ENCODE measurements at places on chromosomes 4 and X.

DNA sequence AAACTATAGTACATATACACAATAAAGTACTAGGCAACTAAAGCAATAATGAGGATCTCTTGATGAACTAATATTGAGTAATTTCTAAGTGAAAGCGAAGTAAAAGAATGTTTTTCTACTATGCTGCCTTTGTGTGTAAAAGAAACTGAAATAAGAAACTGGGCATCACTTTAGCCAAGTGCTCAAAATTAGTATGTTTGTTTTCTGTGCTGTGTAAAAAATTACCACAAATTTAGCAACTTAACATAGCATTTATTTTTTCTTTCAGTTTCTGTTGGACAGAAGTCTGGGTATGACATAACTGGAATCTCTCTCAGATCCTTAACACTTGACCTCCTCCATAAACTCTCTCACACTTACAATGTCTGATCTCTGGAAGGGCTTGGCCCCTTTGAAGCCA is 687.1 kb upstream of the MAGEB2 start:
- DNase-seq, result no peak

DNA sequence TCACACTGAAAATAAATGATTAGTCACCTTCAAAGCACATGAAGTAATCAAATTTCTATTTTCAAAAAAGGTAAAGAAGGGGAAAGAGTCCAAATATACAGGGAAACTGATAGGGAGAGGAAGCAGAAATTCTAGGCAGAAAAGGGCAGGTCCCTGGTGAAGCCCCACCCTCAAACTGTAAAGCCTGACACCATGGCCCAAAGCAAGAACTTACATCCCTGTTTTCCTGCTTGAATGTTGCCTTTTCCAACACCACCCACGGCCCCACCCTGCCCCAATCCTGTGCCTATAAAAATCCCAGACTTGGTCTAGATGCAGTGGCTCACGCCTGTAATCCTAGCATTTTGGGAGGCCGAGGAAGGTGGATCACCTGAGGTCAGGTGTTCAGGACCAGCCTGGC is 361.8 kb downstream of the PPP3CA start:
- DNase-seq, result no peak

DNA sequence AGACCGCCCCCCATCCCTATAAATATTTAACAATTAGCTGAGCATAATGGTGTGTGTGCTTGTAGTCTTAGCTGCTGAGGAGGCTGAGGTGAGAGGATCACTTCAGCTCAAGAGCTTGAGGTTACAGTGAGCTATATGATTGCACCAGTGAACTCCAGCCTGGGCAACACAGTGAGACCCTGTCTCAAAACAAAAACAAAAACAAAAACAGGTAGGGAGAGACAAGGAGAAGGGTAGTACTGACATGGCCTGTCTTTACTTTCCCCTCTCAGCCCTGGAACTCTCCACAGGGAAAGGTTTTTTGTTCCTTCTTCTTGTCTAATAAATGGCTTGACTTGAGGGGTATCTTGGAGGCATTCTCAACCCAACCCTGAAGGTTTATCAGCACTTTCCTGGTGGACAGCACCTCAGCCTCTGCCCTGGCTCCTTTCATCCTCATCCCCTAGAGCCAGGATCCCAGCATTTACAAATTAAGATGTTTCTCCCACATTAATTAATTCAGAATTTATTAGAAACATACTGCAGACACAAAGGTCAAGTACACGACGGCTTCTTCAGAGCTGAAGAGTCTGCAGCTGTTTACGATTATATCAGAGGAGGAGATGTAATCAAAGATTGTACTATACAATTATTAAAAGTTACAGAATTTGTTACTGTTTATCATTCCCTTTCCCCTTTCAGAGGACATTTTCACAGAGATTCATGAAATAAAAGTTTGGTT is 131.8 kb downstream of the AFF1 start:
- no peak for DNase-seq

- no peak for DNase-seq
Observed at GRCh38 chr4:150316332-150317205, 238.3 kb downstream of the DCLK2 start.

GRCh38 chrX:72060196-72060920 is 71.4 kb downstream of the RTL5 start:
- no peak for DNase-seq

- no peak for DNase-seq
Observed at GRCh38 chr4:128163177-128164117, 102.3 kb downstream of the LARP1B start.

DNA sequence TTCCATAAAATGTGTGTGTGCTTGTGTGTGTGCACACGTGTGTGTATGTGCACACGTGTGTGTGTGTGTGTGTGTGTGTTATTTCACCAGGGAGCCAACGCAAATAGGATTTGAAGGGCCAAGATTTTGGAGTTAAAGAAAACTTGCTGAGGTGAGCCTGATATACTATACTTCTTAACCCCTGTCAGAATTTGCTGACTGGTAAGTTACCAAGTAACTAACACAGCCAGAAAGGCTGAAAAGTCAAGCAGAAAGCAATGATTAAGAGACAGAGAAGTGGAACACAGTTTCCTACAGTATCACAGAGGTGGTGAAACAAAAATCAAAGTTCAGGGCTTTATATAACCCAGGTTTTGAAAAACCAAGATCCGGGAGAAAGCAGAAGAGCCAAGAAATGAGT is 47.6 kb downstream of the GABRA3 start:
- DNase-seq, result no peak

GRCh38 chr4:80462621-80463091 is 127.1 kb downstream of the CFAP299 start:
- DNase-seq, result no peak

GRCh38 chr4:48727666-48728459 is 52.2 kb downstream of the FRYL start:
- DNase-seq, result no peak

DNA sequence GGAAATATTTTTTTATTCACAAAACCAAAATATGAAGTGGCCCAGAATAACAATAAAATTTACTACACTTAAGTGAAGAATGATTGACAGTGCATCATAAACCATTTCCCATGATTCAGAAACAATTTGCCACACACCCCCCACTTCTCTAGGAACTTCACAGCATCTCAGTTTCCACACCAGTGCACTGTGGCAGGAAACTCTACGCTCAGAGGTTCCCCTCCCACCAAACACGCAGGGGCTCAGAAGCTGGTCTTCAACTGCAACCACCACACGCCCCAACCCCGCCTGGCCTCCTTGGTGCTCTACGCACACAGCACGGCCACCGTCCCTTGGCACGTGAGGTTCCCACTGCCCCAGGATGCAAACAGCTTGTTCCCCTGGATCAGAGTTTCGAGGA is 63.7 kb downstream of the ZFYVE28 start:
- no peak for DNase-seq

DNA sequence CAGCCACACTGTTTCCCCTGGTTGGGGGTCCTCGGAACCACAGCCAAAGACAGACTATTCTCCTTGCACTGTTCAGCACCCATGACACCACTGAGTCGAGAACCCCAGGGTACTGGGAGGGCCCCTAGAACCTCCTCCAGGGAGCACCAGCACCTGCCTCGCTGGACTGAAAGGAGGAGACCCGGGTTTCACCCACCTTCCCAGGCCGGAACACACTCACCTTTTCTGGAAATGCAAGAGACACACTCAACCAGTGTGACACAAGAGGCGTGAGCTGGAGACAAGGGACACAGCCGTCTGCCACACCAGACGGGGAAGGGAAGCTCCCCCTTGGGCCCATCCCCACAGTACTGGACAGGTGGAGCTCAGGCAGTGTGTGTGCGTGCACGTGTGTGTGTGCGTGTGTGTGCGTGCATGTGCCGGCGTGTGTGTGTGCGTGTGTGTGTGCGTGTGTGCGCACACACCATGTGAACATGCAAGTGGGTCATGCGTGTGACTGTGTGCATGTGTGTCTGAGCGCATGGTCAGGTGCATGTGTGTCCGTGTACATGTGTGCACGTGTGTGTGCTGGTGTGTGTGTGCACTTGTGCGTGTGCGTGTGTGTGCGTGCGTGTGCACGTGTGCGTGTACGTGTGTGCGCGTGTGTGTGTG is 128.8 kb upstream of the NKX1-1 start:
- DNase-seq, result no peak

DNA sequence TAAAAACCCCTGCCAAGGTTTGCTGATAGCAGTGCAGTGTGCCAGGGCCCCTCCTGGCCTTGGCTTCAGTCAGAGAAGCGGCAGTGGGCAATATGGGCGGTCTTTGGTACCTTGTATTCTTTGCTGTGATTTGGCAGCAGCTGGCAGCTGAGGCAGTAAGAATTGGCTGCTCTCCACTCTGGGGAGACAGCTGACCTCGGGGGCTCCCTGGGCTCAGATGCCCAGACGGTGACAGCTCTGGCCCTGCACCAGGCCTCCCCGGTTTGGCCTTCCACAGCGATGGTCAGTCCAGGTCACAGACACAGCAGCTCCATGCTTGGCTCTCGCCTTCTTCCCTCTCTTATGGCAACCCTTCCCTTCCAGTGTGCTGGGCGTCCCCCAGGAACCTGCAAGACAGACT is 330.9 kb downstream of the BCOR start:
- no peak for DNase-seq

DNA sequence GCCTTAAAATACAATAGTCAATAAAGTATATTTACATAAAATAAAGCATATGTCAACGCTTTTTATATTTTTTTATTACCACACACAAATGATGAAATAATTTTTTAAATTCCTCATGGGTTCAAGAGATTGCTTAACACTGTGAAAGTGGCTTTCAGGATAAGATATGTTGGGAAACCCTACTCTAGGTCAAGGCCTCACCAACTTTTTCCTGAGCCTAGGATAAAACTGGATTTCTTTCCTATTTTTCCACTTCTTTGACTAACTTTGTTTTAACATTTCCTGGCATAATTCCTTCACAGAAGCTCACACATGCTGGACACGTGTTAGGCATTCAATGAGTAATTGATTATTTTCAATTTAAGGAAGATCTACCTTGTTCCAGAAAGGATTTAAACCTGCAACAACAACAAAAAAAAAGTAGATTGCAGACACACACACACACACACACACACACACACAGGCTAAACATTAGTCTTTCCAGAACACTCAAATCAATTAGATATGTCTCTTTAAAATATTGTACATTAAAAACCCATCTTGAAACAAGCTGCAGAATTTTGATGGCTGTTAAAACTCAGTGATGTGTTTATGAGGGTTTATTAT is 9.1 kb downstream of the KLB start:
- no peak for DNase-seq

- DNase-seq, result no peak
Observed at GRCh38 chr4:125956276-125956675, 641.5 kb downstream of the FAT4 start.

DNA sequence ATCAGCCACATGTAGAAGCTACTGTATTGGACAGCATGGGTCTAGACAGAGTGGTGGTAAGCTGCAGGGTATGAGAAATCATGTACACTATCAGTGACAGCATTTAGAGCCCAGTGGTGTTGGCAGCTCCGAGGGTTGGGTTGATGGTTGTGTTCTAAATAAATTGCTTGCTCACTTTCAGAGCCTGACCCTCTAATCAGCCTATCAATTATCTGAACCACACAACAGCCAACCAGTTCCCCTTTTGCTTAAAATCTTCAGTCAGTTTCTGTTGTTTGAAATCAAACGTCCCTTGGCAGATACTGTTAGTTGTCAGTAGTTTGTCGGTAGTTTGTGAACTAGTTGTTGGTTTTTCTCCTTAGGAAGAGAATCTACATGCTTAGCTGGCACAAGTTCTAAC is 99.8 kb upstream of the RAI2 start:
- DNase-seq, result no peak

DNA sequence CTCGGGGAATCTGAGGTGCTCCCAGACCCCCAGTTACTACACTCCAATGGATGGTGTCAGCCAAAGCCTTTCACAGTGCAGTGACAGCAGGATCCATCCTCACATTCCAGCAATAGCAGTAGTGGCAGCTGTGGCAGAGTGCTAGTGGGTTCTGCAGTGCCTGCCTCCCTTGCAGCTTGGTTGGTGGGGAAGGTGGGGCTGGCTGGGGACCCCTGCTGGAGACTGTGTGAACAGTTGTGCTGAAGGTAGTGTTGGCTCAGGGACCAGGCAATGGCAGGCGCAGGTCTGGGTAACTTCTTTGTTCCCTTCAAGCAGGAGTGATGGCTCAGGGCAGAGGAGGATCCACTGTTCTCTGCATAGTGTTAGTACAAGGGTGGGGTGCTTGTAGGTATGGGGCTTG is 343.7 kb upstream of the TRAM1L1 start:
- DNase-seq, result no peak
